ENCODE measurements at places on chromosomes 3 and 15.

GRCh38 chr3:129432036-129432435 lies 3.6 kb upstream of the EFCAB12 start:
- DNase-seq, result no peak

DNA sequence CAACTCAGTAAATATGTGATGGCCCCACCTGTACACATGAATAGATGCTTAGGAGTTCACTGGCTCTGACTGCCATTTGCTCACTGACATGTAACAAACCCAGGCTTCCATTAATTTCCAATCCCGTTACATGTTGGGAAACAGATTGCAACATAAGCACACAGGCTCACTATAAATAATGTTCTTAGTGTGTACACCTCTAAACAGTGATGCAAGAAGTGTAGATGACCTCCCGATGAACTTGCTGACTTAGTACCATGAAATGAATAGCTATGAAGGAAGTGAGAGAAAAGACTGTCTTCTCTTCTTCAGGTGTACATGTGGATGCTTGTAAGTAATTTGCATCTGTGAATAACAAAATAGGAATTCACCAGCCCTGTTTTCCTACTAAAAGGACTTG lies 21.4 kb upstream of the FSIP1 start:
- DNase-seq, result no peak

GRCh38 chr3:101828276-101828675 lies 21.0 kb upstream of the NFKBIZ start:
- no peak for DNase-seq

- no peak for DNase-seq
Observed at GRCh38 chr15:76905855-76906254, 715 bp upstream of the SCAPER start.

DNA sequence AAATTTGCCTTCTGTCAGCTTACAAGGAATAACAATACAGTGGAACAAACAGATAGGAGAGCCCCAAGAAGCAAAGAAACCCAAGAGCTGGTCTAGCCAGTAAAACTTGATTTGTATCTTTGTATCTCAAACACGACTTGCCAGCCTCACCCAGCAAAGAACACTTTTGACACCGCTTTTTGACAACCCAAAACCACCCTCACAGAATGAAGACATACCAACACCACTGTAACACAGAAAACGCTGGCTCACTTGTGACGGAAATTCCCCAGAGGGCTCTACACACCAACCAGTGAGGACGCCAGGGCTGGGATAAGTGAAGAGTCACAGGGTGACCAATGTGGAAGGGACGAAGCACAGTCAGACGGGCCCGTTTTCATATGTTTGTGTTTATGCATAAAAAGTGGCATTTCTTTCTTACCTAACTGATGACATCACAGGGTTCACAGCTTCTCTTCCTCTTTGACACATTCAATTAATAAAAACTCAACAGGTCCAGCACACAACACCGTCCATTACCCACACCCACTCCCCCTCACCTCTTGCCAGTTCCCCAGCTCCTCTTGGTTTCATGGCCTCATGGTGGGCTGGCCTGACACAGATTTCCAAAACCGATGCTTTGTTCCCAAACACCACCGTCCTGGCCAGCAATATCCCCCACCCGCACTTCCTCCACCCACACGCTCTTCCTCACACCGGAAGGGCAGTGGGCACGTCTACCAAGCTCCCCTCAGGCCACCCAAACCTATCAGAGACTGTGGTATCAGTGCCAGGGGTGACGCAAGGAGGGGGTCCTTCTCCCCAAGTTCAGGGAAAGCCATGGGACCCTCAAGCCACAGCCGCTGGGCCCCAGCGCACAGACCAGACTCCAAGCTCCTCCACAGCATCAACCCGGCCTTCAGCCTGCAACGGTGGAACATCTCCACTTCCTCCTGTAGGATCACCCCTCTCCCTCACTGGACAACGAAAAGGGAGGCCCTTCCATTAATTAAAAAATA lies 94.2 kb downstream of the ADAMTS17 start:
- no peak for DNase-seq

DNA sequence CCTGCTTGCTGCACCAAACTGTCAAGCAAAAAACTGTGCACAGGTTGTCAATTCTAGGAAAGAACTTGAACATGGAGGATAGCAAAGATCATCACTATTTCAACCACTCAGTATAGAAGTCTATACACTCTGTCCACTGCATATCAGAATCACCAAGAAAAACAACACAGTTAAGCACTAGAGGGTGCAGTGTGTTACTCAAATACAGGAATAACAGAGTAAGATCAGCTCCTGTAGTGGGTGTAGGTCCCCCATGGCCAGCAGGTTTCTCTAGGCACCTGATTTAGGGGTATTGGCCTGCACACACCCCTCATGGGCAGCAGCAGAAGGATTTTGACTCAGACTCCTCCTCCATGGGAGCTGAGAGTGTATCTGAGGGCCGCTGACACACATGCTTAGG lies 464.1 kb downstream of the EPHA6 start:
- no peak for DNase-seq

GRCh38 chr3:101803173-101803782 lies 24.3 kb downstream of the NXPE3 start:
- DNase-seq, result no peak

GRCh38 chr3:8652324-8652987 lies 7.9 kb upstream of the SSUH2 start:
- no peak for DNase-seq

- no peak for DNase-seq
Observed at GRCh38 chr3:72571052-72571451, 277.2 kb downstream of the SHQ1 start.

- no peak for DNase-seq
Observed at GRCh38 chr3:55923626-55924025, 436.5 kb upstream of the WNT5A start.

- no peak for DNase-seq
Observed at GRCh38 chr3:160437083-160437455, 12.5 kb downstream of the TRIM59 start.

GRCh38 chr3:184143327-184143726 lies 8.2 kb downstream of the EIF2B5 start:
- no peak for DNase-seq

DNA sequence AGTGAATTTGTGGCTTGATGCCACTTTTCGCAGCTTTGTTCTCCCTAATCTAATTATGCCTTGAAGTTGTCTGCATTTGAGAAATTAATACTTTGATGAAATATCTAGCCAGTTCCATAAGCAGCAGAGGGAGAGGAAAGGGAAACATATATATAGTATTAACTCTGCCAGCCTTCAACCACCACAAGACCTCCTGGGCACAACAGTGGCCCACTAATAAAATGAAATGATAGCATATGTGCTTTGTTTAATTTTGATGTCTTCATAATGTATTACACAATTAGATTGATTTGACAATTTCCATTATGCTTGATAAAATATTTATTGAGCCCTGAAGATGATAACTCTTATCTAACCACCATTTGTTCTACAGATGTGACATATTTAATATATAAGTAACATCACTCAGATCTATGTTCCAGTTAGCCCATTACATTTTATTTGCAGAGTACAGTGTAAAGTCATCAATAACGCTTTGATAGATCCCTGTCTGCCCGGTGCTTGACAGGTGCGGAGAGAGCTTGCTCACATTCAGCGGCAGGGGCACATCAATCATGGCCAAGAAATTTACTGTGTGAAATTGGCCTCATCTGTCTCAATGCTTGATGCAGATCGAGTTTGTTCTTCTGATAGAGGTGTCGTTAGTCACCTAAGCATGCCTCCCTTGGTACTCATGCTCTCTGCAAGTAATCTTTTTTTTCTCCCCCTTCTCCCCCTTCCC lies 187.4 kb downstream of the MECOM start:
- no peak for DNase-seq

- no peak for DNase-seq
Observed at GRCh38 chr3:72473156-72473555, 375.1 kb downstream of the SHQ1 start.

DNA sequence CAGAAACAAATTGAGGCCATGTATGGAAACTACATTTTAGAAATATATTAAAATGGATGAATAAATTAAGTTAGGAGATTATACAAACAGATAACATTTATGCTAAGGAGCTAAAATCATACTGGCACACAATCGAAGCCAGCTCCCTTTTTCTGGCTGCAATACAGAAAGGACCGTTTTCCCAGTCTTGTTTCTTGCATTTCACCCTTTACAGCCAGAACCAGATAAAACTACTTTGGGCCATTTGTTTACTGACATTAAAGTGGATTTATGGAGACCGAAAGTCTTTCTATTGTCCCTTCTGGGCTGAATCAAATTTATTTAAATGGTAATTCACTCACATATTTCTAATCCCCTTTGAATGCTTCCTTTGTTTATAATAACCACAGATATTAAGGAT lies 50.1 kb upstream of the CNTN3 start:
- no peak for DNase-seq

DNA sequence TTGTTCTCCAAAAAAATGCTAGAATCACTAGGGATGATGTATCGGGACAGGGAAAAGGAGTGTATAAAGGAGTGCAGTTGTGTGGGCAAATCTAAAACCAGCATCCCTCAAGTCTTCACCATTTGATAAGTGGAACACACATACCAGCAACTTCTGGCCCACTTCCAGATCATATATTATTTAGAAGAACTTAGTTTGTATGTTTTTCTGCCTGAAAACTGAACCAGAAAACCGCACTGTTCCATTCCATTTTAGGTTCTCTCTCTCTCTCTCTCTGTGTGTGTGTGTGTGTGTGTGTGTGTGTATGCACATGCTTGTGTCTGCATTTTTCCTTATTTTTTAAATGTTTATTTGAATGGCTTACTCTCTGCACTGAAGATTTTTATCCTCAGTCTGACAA lies 93.5 kb downstream of the SERPINI1 start:
- DNase-seq, result no peak

DNA sequence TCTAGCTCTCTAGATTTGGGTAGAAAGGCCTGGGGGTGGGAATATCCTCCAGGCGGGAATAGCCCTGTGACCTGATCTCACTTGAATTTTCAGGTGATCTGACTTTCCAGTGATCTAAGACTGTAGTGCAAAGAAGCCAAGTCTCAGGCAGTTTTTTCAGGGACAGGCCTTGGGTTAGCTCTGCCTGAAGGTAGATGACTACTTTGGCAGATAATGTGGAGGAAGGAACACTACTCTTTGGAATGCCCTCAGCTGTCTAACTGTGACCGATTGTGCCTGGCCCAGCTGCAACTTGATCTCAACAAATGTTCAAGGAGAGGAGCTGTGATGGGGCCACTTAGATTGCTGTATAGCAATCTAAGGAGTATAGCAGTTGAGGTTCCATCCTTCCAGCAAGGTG lies 193.7 kb downstream of the TCF12 start:
- DNase-seq, result no peak

DNA sequence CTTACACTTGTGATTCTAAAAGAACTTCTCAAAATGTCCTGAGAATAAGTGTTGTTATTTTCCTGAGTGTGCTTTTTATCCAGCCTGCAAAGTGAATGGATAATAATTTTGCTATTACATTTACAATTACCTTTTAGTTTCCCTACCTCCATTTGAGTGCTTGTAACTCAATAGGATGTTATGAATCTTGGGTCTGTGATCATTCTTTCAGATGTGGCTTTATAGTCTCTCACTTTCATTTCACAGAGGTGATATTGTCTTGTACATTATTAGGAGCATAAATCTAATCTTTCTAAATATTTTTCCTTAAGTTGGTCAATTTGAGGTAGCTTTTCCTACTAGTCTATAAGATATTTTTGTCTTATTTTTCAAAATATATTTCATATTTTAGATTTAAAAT lies 386.3 kb upstream of the EPHA6 start:
- DNase-seq, result no peak

DNA sequence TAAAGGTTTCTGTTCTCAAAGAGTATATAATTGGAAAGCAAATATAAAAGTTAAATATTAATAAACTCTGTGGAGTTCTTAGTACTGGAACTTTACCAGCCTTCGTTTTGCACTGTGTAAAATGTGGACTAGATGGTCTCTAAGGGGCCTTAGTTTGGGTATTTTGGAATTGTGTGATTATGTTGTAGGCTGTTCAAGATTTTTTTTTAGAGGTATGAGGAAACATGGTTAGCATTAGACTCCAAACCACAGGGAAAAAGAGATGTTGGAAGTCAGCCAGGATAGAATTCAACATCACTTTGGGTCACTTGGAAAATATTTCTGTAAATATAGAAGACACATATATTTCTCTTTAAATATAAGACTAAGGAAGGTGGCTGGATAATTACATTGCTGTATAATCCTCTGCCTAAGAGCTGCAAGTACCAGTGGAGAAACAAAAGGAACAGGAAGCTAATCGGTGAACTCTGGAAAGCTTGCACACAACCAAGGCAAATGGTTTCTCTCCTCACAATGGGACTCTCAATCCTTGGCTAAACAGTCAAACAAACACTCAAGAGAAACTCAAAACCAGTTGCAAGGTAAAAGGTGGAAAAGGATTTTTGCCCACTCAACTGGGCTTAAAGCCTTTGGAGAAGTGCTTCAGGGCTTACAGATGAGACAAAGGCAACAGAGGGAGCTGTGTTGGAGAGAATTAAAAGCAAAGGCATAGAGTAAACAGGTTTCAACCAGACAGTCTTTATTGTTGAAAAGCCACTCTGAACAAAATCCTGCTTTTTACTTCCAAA lies 141.7 kb downstream of the NR1D2 start:
- DNase-seq, result no peak

DNA sequence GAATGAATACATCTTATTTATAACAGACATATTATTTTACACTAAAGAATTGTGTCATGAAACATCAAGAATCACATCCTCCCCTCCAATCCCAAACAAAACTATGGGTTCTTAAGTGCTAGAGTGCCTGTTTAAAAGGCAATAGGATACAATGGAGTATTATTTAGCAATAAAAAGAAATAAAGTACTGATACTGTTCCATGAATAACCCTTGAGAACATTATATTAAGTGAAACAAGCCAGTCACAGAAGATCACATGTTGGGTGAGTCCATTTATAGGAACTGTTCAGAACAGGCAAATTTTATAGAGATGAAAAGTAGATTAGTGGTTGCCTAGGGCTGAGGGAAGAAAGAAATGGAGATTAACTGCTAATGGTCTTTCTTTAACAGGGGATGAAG lies 86.5 kb downstream of the ANKRD28 start:
- no peak for DNase-seq

GRCh38 chr3:55167586-55168317 lies 239.9 kb upstream of the LRTM1 start:
- no peak for DNase-seq

GRCh38 chr15:52301265-52301847 lies 5.8 kb upstream of the MYO5C start:
- no peak for DNase-seq

DNA sequence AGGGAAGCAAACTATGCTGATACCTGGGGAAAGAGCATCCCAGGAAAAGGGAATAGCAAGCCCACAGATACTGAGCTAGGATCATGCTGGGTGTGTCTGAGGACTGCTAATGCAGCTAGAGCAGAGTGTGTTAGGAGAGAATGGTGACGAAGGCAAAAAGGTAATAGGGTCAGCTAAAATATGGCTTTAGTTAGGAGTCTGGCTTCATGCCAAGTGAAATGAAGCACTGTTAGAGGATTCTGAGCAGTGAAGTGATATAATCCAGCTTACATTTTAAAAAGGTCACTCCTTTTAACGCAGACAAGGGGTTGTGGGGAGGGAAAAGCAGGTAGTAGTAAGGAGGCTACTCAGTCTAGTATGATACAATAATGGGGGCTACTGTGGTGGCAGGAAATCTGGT lies 30.4 kb downstream of the SECISBP2L start:
- DNase-seq, result no peak

- DNase-seq, result no peak
Observed at GRCh38 chr15:70196372-70197316, 98.9 kb upstream of the TLE3 start.

- DNase-seq, result no peak
Observed at GRCh38 chr3:96869316-96869715, 54.9 kb downstream of the EPHA6 start.
